Stromal cell of bone marrow (primary cell): ENCODE measurements at places on chromosomes 3 and 15.

DNA sequence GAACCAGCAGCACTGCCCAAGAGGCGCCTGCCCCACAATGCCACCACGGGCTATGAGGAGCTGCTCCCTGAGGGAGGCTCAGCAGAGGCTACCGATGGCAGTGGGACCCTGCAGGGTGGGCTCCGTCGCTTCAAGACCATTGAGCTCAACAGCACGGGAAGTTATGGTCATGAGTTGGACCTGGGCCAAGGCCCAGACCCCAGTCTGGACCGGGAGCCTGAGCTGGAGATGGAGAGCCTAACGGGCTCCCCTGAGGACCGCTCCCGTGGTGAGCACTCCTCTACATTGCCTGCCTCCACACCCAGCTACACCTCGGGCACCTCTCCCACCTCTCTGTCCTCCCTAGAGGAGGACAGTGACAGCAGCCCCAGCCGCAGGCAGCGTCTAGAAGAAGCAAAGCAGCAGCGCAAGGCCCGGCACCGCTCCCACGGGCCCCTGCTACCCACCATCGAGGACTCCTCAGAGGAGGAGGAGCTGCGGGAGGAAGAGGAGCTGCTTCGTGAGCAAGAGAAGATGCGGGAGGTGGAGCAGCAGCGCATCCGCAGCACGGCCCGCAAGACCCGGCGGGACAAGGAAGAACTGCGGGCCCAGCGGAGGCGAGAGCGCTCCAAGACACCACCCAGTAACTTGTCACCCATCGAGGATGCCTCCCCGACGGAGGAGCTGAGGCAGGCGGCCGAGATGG is 21.8 kb upstream of the APEH start:
- no peak for DNase-seq

GRCh38 chr15:38220606-38221273 is 31.9 kb upstream of the SPRED1 start:
- DNase-seq = no peak

DNA sequence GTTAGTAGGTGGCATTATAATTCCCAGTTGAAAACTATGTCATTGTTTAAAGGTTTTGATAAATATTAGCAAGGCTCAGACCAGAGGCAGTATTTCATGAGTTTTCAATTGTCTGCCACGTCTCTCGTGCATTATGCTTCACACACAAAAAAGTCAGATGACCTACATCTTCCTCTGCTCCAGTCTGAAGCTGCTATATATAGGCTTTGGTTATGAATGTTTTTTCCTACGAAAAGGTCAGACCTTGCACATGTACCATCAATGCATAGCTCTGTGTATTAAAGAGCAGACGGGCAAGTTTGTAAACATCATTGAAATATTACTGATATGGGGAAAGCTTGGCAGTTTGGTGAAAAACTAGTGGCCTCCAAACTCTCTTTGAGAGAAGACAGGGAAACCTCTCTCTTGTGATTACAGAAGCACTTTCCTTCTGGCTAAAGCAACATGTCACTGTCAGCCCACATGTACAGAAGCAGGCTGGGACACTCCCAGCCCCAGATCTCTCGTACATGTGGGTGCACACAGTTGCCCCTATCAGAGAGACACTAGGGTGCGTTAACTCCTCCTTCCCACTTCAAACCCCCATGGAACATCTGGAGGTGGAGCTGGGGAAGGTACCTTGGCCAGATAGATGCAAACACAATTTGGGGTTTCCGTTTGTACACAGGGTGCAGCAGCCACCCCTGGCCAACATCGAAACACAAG is 184.0 kb upstream of the BCL6 start:
- DNase-seq = no peak

- DNase-seq = no peak
These were observed 36.9 kb downstream of the SENP8 start for GRCh38 chr15:72155003-72155621.

- DNase-seq = no peak
These were observed 66.9 kb downstream of the CEP63 start for GRCh38 chr3:134552784-134553183.

GRCh38 chr3:13461169-13462124 is 18.7 kb upstream of the HDAC11 start:
- DNase-seq = no peak

DNA sequence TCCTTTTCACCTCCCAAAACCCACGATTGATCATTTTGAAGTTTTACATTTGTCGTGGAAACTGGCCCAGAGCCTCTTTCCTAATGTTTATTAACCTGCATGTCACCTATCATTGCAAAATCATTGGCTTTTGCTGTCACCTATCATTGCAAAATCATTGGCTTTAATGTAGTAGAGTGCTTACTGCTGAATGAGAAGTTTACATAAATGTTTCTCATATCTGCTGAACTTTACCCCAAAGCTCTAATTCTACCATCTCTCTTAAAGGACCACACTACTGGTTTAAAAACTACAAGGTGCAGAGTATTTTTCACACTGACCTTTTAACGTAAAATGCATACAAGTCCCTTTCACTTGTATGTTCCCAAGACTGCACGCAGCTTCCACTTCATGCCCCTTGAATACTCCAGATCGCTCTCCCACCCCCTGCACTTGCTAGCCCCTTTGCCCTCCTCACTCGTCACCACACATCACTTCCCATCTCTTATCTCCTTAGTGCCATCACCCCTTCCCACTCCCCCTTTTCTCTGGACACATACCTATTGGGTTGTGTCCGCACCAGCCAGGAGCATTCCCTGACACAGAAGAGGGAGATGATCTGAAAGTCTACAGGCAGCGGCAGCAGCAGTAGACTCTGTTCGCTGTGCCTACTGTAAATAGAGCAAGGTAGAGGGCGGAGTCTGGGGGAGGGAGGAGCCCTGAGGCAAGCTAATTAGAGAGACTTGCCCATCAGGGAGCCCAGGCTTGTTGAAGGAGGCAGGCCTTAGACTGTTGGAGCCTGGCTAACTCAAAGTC is 30.2 kb upstream of the ATOSA start:
- DNase-seq = no peak

DNA sequence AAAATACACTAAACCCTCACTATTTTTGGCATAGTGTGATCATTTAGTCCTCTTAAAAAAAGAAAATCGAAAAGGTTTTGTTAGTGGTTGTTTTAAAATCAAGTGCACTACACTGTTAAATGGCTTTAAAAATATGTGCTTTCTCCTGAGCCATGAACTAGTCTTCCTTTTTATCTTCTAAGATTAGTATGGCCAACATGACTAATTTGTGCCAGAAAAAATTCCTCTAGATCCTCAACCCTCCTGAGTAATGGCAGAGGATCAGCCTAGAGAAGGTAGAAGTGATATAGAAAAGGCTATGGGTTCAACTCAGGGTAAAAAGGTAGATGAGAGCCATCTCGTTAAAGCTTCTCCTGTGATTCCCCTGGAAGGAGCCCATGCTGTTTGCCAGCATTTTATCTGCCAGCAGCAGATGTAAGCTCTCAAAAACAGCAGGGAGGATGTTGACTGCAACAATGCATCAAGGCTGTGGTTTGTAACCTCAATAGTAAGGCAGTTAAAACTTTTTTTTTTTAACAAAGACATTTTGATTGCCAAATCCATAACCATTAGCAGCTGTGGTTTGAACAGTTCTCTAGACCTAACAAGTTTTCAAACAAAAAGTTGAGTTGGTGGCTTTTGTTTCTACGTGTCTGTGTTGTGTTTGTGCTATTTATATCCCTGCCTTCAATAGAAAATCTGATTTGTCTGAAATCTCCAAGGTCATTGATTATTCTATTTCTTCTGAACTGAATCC is 30.2 kb upstream of the ZNF609 start:
- peak; percentile 72 for DNase-seq

GRCh38 chr3:141401573-141402475 is 33.5 kb downstream of the ZBTB38 start:
- no peak for DNase-seq

DNA sequence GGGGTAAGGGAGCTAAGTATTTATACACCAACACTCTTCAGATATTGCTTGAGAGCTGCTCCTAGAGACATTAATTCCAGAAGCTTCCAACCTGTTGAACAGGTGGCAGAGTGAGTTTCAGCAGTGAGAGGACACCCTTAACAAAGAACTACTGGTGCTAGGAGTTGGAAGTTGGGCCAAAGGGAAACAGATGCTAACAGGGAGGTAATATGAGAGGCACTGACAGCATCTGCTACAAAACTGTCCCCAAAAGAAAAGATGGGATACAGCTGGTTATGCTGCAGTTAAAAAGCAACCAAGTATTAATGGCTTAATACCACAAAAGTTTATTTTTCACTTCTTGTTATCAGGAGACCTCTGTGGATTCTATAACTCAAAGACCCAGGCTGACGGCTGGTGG is 104.5 kb upstream of the SATB1 start:
- DNase-seq = no peak

- DNase-seq = no peak
These were observed 4.5 kb downstream of the RAB7A start for GRCh38 chr3:128730471-128730870.

DNA sequence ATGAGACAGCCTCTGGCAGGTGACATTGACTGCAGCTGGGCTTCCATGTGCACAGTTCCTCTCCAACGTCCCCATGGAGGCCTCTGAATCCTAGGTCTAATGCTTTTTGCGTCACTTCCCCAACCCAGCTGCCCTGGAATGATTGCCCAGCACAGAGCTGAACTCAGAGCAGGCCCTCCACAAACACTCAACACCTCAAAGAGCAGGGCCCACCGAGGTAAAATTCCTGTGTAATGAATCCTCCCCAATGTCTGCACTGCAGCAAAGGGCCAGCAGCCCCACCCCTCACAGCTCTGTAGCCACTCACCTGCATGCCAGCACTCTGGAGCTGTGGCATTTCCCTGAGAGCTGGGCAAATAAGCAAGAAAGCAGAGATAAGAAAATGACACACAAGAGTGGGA is 42.6 kb upstream of the DUSP7 start:
- DNase-seq = no peak

GRCh38 chr3:171690281-171690680 is 120.0 kb downstream of the PLD1 start:
- no peak for DNase-seq

DNA sequence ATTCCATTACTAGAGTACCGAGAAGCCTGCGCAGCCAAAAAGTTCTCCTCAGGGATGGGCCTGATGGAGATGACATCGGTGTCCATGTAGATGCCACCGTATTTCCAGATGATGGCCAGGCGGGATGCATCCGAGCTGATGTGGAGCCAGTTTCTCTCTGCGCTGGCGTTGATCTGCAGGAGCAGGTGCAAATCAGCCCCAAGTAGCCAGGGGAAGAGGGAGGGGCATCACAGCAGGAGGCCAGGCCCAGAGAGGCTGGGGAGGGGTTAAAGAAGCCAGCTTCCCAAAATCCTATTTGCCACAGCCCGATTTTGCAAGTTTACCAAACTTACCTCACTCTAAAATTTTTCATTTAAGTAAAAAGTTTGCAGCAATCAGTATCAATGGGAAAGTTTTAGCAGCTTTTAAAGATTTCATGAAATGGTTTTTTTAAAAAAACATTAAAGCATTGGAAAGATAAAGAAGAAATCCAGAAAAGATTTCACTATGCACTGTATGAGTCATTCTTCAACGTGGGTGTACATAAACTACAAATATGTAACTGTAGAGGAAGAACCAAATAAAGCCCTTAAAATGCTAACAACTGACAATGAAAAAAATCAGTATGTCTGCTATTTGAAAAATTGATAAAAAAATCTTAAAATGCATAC is 7.4 kb downstream of the A4GNT start:
- DNase-seq = no peak

DNA sequence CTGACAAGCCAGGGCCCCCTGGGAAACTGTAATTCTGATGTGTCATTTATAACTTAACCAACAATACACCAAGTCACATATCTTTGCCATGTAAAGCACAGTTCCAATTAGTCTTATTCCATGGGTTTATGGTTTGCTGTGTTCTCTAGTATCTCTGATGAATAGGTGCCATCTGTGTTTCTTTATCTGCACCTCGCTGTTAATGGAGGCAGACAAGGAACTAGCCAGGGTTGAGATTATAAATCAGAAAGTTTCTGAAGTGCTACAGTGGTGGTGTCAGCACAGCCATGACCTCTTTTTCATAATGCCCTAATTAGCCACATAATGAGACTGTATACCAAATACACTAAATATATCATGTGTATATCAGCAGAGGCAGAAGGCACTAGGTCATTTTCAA is 866.4 kb downstream of the PLOD2 start:
- no peak for DNase-seq

GRCh38 chr3:66756468-66757036 is 241.6 kb upstream of the KBTBD8 start:
- no peak for DNase-seq

DNA sequence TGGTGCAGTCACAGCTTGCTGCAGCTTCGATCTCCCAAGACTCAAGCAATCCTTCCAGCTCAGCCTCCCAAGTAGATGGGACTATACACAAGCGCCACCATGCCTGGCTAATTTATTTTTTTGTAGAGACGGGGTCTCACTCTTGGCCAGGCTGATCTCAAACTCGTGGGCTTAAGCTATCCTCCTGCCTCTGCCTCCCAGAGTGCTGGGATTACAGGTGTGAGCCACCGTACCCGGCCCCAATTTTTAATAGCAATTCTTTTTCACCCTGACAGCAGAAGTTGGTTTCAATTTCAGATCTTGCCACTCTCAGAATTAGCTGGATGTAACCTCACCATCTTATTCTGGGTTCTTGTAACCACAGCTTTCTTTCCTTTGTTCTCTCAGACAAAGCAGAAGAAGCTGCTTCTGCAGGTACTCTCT is 64.8 kb downstream of the TRIM71 start:
- DNase-seq = no peak

DNA sequence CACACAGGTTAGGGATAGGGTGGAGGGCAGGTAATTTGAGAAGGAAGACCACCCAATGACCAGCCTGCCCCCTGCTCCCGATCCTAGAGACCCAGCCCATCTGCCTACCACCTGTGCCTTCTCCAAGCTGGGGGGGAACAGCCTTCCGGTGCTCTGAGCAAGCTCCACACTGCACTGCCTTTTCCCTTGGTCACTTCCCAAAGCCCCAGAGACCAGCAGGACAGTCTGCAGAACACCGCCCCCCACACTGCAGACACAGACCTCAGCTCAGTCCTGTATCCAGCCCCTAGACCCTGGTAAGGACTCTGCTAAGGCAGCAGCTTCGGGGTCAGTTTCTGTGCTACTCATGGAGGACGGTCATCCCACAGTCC is 156.9 kb downstream of the MEGF11 start:
- DNase-seq = no peak

DNA sequence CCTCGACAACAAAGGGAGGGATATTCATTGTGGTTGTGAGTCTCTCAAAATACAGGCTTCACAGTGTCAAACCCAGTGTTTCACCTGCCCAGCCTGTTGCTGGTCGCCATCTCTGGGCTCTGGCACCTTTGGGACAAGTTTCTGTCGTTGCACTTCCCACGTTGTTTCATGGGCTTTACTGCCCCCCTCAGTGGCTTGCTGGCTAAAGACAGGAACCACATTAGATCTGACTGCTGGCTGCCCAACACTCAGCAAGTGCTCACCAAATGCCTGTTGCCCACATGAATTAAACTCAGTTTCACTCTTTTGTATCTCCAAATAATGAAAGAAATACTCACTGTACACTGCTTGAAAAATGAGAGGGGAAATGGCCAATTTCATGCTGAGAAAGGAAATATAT is 27.6 kb downstream of the FOXL2 start:
- DNase-seq = no peak
